ENCODE measurements at places on chromosomes 16 and 17.

GRCh38 chr16:11160676-11161115 lies 95.3 kb downstream of the SOCS1 start:
- peak; percentile 22 for DNase-seq

GRCh38 chr17:65102788-65103187 lies 34.4 kb upstream of the RGS9 start:
- no peak for DNase-seq

DNA sequence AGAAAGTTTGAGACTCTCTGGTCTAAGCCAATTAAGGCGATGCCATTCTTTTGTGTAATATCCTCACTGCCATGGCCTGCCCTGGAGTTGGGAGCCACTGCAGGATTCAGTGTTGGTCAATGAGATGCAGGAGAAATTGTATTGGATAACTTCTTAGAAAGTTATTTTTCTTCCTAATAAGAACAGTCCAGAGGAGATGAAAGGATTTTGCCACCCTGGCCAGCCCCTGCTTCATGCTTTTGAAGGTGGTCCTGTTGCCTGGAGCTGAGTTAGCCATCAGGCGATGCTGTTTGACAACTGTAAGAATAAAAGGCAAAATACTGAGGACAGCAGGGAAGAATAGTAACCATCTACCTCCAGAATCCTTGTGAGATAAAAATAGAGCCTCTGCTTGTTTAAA lies 35.4 kb upstream of the CNTNAP4 start:
- DNase-seq: no peak

- no peak for DNase-seq
Measured at GRCh38 chr17:31147507-31148202, 52.9 kb downstream of the NF1 start.

GRCh38 chr17:66172691-66173223 lies 19.2 kb downstream of the CEP112 start:
- no peak for DNase-seq

- peak; percentile 99 for DNase-seq
Measured at GRCh38 chr17:21043296-21044232, 753 bp upstream of the USP22 start.

Measured in inflammatory macrophage treated with lipopolysaccharide for 4 hours (primary cell).